AG20443 (cell line): ENCODE measurements at places on chromosomes 1 and 21.

GRCh38 chr1:150981177-150981804, 801 bp upstream of the ANXA9 start:
- DNase-seq = peak; percentile 42

GRCh38 chr1:113534130-113534817, 144.0 kb downstream of the MAGI3 start:
- peak; percentile 57 for DNase-seq

- no peak for DNase-seq
Observed at GRCh38 chr1:74363220-74363619, 128.0 kb downstream of the TNNI3K start.

GRCh38 chr1:164953098-164953497, 394.1 kb downstream of the PBX1 start:
- DNase-seq = no peak

DNA sequence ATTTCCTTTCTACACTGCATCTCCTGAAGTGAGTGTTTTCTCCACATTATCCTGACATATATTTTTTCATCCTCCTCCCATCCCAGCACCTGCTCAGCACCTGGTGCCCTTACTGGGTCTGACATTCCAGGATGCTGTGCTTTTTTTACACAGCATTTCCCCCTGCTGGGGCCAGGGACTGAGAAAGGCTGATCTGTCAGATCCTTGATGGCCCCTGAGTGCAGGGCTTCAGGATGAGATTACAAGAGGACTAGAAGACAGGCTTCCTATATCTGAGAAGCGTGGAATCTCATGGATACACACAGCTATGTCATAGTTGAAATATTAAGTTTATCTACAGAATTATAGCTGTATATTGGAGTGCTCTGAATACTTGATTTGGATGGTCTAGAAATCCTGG, 24.4 kb downstream of the RCAN1 start:
- no peak for DNase-seq

DNA sequence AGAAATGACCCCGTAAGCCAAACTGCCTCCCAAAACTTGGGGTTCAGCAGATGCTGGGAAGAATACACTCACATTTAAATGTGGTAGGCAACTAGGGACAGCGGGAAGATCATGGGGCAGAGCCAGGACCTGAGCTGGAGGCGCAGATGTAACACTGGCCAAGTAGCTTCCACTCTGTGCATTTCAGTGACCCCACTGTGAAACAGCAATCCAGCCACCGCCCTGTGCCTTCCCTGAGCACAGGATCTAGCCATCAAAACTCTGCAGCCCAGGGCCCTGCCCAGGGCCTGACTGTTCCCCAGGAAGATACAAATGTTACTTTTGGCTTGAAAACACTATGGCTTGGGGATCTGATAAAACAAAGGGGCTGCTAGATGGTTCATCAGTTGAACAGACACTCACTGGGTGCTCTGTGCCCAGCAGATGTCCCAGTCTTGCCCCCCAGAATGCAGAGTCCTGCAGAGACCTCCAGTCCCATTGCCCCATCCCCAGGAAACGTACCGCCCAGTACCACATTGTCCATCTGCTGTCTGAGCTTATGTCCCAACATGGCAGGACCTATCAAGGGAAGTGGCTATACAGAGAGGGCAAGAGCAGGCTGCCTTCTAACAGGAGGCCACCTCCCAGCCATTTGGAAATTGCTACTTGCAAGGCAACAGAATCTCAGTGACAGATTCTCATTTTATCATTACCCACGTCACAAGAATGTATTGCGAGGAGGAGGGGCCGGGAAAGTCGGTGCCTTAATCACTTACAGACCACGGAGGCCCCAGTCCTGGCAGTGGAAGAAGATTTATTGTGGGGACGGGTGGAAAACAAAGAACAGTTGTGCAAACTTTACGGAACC, 124.0 kb downstream of the DMRTB1 start:
- peak; percentile 83 for DNase-seq

DNA sequence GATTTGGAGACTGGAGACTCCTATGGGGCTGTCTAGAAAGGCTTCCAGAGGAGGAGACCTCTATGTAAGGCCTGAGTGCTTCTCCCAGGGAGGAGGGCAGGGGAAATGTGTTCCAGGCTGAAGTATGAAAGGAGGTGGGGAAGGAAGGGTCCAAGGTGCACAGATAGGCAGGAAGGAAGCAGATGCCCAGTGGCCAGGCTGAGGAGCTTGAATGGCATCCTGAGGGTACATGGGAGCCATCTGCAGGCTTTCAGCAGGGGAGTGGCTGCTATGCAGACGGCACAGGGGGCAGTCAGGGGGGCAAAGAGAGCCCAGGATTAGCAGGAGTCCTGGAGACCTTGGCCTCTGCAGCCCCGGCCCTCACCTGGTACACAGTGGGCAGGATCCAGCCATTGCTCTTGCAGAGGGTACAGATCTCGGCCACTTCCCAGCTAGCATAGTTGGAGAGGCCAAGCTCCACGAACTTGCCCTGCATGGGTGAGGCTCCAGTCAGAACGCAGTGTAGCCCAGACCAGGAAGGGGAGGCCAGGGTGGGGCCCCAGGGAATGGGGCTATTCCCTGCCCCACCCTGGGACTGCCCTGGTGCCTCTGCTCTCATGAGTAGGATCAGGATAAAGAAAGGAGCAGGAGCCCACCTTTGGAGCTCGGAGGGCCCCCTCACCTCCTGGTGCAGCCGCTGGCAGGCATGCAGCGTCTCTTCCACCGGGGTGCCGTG, 4.0 kb downstream of the AKR7A2 start:
- no peak for DNase-seq

GRCh38 chr1:24364605-24364974, 45.4 kb downstream of the GRHL3 start:
- DNase-seq = no peak

DNA sequence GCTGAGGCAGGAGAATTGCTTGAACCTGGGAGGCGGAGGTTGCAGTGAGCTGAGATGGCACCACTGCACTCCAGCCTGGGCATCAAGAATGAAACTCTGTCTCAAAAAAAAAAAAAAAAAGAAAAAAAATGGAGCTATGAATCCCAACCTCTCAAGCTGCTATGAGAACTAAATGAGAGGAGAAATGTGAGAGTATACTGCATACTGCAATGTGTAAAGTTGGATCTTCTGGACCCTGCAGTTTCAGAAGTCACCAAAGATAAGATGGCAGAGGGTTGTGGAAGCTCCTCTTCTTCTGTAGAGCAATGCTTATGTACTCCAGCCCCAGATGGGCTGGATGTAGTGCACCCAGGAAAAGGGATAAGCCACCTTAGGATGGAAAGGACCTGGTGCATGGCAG, 55.6 kb downstream of the PLXNA2 start:
- no peak for DNase-seq

GRCh38 chr1:235330918-235331285, 2.5 kb downstream of the GGPS1 start:
- no peak for DNase-seq

- DNase-seq = no peak
Observed at GRCh38 chr1:27561124-27561899, 42.6 kb downstream of the AHDC1 start.

DNA sequence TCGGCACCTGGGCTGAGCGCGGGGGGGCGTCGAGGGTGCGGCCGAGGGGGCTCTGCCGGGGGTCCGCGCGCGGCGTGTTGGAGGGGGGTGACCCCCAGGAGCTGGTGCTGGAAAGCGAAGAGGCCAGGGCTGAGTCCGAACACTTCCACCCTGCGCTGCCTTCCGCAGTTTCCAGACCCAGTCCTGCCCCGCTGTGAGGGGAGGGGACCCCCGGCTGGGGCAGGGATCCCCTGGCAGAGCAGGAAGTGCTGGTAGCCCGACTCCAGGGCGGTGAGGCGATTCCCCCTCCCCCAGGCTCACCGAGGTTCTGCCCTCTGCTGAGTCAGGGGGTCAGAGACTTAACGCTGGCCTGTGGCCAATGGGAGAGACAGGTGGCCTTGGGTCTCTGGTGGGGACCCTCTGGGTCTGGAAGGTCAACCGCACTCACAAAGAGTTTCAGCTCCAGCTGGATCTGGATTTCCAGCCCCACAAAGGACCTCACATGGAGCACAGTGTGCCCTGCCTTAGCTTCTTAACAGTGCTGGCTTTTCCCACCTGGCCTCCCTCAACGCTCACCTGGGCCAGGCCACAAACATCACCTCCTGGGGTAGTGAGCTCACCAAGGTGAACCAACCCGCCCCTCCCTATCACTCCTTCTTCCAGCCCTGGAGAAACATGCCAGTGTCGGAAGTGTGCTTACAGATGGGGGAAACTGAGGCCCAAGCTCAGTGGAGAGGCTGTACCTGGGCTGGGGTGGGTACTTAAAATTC, 39.8 kb upstream of the SYNC start:
- DNase-seq = peak; percentile 29

DNA sequence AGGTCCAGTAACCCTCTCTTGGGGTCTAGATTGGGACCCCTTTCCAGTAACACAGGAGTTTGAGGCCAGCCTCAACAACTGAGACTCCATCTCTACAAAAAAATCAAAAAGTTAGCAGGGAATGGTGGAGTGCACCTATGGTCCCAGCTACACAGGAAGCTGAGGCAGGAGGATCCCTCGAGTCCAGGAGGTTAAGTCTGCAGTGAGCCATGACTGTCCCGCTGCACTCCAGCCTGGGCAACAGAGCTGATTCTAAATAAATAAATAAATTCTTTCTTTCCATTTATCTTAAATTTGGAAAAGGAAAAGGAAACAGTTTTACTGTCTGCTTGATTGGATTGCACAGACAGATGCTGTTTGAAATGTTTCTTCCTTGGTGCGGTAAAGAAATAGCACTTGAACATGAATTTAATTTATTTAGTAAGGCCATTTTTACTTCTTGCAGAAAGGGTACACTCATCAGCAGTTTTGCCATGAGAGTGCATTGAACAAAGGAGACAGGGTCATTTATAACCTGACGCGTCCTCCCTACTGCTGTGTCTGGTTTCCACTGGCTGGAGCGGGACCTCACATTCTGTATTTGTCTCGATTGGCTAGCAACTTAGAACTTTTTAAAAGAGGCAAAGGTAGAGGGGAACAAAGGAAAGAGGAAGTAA, 37.0 kb upstream of the ZNF496 start:
- no peak for DNase-seq
